ENCODE measurements at places on chromosomes 3 and 15. TPM values are rescaled to one million over a fixed set of nuclear protein-coding genes. Genes with fewer than 3 reads are reported as not detected.

DNA sequence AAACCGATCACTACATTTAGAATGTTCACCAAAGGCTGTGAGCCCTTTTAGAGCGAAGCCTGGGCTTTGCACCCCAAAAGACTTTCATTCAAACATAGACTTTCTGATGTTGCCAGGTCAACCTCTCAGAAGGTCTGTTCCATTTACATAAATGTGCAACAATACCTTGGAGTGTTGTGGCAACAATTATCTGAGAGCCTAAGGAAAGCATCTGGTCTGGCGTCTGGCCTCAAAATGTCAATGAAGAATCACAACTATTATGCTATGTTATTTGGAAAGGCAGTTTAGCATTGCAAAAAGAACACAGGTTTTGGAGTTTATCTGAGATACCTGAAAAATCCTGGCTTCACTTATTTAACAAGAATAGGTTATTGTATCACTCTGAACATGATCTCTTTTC is 50.0 kb downstream of the POLR2M start:
- H3K27ac ChIP-seq, result no peak overlapping the region
- H3K4me3 ChIP-seq, result no peak overlapping the region
- H3K4me1 ChIP-seq, result no peaks in the 10 kb centered on the region
- H3K36me3 ChIP-seq, result no peaks in the 10 kb centered on the region
- no peaks in the 10 kb centered on the region for H3K27me3 ChIP-seq

DNA sequence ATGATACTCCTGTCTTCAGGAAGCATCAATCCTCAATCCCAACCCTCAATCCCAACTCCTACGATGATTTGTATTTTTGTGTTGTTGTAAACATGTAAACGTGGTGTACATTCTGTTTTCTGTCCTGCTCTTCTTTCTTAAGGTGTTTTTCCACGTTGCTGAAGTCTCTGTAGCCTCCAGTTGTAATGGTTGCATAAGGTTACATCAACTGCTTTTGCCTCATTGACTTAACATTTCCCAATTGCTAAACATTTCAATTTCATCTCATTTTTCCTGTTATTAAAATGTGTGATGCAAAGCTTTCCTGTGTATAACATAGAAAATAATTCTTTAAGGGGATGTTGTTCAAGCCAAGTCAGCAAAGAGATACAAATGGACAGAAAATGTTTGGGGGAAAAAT is 33.4 kb downstream of the HRH1 start:
- DNase-seq, result no peak
- H3K4me1 ChIP-seq, result peaks cover 22% of the 10 kb centered on the region
- H3K27me3 ChIP-seq, result no peaks in the 10 kb centered on the region
- 0 out of 2 replicates have a peak, but pooled peaks cover 6% of the 10 kb centered on the region for H3K36me3 ChIP-seq

- no peak overlapping the region for H3K27ac ChIP-seq
- no peaks in the 10 kb centered on the region for H3K27me3 ChIP-seq
- H3K36me3 ChIP-seq, result peaks cover 51% of the 10 kb centered on the region
- no peak for DNase-seq
- no peak overlapping the region for H3K4me3 ChIP-seq
Observed at GRCh38 chr15:38479266-38479665, 25.3 kb downstream of the FAM98B start.

DNA sequence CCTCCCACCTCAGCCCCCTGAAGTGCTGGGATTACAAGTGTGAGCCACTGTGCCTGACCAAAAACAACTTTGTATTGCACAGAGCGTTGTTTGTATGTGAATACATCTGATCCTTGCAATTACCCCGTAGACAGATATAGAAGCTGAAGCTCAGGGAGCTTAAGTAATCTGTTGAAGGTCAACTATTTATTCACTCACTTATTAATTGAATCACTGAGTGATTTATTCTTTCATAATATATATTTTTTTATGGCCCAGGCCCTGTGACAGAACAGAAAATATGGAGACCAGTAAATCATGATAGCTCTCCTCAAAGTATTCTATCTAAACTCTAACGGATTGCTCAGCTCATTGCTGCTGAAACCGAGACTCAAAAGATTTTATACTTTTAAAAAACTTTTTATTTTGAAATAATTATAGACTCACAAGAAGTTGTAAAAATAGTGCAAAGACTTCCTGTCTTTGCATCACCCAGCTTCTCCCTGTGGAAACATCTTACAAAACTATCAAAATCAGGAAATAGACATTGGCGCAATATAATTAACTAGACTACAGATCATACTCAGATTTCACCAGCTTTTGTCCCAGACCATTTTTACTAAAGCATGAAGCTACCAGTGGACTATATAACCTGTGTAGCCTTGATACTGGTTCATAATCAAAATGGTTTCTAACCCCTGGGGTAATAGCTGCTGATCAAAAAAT is 466.1 kb downstream of the PDCD6IP start:
- no peak overlapping the region for H3K4me3 ChIP-seq
- H3K4me1 ChIP-seq, result no peaks in the 10 kb centered on the region
- H3K27ac ChIP-seq, result no peak overlapping the region
- H3K36me3 ChIP-seq, result no peaks in the 10 kb centered on the region
- no peak for DNase-seq
- H3K27me3 ChIP-seq, result 0 out of 2 replicates have a peak, but pooled peaks cover 5% of the 10 kb centered on the region

GRCh38 chr3:178522200-178523052 is 13.8 kb upstream of the KCNMB2 start:
- H3K27me3 ChIP-seq, result peaks cover 40% of the 10 kb centered on the region
- H3K27ac ChIP-seq, result no peak overlapping the region
- H3K4me1 ChIP-seq, result no peaks in the 10 kb centered on the region
- H3K4me3 ChIP-seq, result no peak overlapping the region
- no peaks in the 10 kb centered on the region for H3K36me3 ChIP-seq

- peaks cover 8% of the 10 kb centered on the region for H3K4me1 ChIP-seq
- H3K27ac ChIP-seq, result no peak overlapping the region
- no peaks in the 10 kb centered on the region for H3K27me3 ChIP-seq
- no peak overlapping the region for H3K4me3 ChIP-seq
- DNase-seq, result peak; percentile 52
Observed at GRCh38 chr3:17581421-17582080, 160.9 kb downstream of the TBC1D5 start.

The POTEB gene
- not detected for total RNA-seq

The LCTL gene
- total RNA-seq, result not detected

The ONECUT1 gene
- total RNA-seq, result not detected

The CFAP100 gene
- total RNA-seq, result not detected
